ENCODE measurements at places on chromosomes 7 and 10. TPM values are rescaled to one million over a fixed set of nuclear protein-coding genes. Genes with fewer than 3 reads are reported as not detected.
A peak's percentile ranks its signal among the peaks of the same experiment; 100 is the strongest.

LIPF gene
- total RNA-seq: not detected

RRP12 gene
- total RNA-seq: 44.2 TPM

PNLIP gene
- total RNA-seq: not detected

GRCh38 chr7:99984593-99984992 is 8.8 kb upstream of the AZGP1 start:
- no peak for DNase-seq

DNA sequence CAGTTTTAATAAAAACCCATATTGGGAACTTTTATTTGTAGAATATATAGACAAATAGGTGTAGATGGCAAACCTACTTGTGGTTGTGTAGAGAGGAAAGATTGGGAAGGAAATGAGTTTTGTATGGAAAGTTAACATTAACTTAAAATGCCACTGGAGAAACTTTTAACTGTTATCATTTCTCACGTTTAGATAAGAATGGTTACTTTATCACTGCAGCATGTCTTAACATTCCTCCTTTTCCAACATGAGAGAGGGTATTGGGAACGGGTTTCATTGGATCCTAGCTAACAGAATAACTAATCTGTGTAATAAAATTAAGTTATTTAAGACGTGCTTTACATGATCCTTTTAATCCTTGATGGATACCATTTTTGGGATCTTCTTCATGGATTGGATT is 1.8 kb downstream of the LUC7L2 start:
- no peak for DNase-seq

DNA sequence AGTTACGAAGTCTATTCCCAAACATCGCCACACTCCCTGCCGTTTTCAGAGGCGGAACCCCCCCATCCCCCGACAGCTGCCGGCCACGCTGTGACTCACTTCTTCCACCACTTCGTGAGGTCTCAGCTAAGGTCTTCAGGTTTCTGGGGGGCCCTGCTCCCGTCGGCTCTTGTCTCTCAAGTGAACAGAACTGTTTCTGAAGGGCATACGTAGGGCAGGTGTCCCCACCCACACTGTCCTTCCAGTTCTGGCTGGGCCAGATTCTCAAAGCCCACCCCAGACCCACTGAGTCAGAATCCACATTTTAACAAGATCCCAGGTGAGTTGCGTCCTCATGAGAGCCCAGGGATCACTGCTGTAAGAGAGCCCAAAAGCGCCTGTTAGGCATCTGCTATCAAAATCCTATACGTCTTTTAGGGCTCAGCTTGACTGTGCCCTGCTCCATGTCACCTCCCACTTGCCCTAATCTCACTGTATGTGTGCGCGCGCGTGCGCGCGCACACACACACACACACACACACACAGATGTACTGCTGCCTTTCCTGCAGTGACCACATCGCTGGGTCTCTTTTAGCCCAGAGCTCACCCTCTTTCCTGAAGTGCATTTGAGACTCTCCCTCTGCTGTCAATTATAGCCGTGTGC is 78.8 kb downstream of the PROSER2 start:
- DNase-seq: no peak

GRCh38 chr10:113267619-113268562 is 285.0 kb upstream of the HABP2 start:
- no peak for DNase-seq

DNA sequence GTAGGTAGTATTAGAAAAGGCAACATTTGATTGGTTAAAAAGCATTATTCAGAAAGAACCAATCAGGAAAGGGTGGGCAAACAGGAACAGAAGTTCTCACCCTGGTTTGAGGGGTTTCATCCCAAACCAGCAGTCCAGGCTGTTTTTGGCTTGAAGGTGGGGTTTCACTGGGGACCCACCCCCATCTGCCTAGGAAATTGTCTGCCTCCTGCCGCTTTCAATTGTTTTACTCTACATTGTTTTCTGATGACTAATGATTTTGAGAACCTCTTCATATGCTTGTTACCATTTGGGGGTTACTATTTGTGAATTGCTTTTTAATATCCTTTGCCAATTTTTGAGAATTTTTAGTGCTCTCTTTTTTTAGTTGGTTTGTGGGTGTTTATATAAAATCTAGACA is 3.3 kb upstream of the PCBD1 start:
- DNase-seq: peak; percentile 23

DNA sequence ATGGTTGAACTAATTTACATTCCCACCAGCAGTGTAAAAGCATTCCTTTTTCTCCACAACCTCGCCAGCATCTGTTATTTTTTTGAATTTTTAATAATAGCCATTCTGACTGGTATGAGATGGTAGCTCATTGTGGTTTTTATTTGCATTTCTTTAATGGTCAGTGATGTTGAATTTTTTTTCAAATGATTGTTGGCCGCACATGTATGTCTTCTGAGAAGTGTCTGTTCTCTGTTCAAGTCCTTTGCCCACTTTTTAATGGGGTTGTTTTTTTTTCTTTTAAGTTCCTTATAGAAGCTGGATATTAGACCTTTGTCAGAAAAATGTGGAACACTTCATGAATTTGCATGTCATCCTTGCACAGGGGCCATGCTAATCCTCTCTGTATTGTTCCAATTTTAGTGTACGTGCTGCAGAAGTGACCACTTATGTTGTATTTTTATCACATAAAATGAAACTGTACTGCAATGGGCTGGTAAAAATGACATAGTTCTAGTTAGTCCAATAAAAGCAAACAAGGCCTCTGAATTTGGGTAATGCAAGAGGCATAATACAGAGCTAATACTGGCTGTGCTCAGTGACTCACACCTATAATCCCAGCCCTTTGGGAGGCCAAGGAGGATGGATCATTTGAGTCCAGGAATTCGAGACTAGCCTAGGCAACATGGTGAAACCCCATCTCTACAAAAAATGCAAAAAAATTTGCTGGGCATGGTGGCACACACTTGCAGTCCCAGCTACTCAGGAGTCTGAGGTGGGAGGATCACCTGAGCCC is 70.3 kb downstream of the ABI1 start:
- peak; percentile 28 for DNase-seq

DNA sequence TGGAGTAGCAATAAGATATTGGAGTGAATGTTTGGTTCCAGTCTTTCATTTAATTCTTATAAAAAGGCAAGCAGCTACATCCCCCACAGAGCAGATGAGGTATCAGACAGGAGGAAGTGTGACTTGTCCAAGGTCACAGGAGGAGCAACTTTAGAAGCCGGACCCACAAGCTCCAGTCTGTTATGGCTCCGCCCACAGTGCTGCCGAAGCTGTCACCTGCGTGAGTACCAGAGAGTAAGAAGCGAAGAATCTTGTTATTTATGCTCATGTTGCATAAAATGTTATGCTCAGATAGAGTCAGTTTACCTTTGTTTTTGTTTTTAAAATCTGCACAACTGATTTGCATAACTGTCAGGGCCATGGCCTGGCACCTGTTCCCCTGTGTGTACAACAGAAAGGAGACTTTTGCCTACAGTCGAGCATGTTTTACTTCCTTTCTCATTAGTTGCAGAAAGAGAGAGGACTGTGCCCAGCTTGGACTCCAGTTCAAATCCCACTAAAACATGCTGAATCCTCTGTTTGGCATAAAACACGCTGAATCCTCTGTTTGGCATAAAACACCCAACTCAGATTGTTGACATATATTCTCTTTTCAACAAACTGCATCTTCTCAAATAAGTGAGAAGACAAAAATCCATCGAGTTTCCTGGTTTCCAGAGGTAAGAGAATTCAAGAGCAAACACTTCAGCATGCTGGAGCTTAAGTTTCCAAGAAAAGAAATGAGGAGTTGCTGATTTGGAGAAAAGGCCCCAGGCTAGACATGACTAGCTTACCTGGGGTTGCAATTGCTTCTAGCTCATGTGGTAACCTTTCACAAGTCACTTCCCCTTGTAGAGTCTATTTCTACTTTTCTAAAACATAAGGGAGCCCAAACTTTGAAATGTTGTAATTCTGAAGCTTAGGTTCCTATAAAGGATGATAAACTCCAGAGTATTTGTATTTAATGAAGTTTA is 409.8 kb upstream of the ZMIZ1 start:
- DNase-seq: peak; percentile 39

Measured in PC-3 (cell line).